Stimulated activated CD4-positive, alpha-beta T cell treated with anti-CD3 and anti-CD28 coated beads, Interleukin-15, amount 100 ng/mL, for 1 hour (primary cell): ENCODE measurements at places on chromosomes 2 and 18.

GRCh38 chr2:40038646-40039045 is 259.6 kb upstream of the THUMPD2 start:
- DNase-seq, result no peak

GRCh38 chr2:109129921-109130722 is 1.1 kb downstream of the SH3RF3 start:
- no peak for DNase-seq

GRCh38 chr2:7945026-7945425 is 736.8 kb upstream of the ID2 start:
- no peak for DNase-seq

GRCh38 chr18:21109936-21110712 is 1.5 kb downstream of the ROCK1 start:
- DNase-seq, result no peak

DNA sequence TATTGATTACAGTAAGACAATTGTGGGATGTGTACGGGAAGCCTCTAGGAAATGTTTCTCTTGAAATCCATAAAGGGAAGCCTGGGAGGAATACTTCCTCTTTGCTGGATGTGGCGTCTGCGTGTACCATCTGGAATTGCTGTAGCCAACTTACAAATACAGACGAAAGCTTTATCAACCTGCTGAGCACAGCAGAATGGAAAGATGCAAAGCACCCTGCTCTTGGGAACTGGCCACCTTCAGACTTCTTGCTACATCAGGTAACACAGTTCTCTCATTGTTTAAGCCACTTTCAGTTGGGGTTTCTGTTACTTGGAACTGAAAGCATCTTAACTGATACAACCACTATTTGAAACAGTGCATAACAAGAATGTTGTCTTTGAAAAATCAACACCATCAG is 213.8 kb downstream of the HRH4 start:
- no peak for DNase-seq

DNA sequence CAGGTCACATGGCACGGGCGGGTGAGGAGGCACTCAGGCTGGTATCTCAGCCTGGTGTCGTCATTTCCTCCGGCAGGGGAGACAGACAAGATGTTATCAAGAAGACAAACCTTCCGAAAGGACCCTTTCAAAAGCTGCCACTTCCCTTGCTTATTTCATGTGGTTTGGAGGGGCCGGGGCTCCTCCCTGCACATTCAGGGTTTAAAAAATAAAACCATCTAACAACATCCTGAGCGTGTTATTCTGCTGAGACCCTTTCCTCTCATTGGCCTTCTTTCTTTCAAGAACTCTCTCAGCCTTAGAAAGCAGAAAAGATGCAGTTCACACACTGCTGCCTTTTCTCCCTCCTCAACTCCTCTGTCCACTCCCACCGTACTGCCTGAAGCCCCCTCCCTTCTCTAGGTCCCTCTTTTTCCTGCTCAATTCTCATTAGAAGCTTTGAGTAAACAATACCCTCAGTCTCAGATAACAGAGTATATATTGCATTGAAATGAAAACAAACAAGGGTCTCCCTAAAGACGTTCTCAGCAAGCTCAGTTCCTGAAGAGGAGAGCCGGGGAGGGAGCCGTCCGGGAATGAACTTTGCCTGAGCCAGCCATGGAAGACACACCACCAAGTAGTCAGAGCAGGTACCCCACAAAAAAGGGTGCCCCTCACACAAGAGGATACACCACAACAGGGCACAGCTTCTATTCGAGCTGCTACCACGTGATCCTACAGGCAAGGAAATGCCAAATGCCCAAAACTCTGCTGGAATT is 9.7 kb downstream of the SMAD7 start:
- peak; percentile 70 for DNase-seq

DNA sequence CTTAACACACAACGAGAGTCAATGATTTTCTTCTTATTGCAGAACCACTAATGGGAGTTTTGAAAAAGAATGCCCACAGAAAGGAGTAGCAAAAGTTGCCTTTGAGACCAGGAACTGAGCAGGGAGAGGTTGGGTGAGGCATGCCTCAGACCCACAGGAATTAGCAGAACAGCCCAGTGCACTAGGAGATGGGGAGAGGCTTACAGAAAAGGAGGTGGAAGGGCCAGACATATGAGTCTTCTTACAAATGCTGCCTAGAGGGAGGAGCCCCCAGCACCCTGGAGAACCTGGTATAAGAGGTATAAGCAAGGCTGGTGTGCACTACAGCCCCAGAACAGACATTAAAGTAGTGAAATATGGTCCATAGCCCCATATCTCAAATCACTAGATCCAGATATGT is 162.0 kb downstream of the DTNA start:
- DNase-seq, result no peak

GRCh38 chr2:104872866-104873688 is 19.2 kb downstream of the POU3F3 start:
- no peak for DNase-seq

DNA sequence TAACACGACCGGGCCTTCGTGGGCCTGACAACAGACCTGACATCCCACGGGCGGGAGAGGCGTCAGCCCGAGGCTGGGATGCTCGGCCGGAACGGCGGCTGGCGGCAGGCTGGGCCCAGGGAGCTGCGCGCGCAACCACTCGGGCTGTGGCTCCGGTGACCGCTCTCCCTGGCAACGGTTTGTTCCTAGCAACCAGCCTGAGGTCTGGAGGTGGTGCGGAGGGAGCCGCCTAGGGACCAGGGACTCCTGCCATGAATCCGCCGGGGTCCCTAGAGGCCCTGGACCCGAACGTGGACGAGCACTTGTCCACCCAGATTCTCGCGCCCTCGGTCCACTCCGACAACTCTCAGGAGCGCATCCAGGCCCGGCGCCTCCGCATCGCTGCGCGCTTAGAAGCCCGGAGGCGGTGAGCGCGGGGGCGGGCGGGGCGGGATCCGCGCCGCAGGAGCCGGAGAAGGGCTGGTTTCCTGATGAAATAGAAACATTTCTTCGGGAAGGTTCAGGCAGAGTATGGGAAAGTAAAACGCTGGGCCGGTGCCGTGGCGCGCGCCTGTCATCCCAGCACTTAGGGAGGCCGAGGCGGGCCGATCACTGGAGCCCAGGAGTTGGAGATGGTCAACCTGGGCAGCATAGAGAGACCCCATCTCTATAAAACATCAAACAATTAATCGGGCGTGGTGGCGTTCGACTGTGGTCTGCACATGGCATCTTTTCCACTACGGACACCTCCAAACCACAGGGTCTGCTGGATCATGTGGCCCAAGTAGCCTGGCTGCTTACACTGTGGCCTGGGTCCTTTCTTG is at the start of gene DRC1:
Gene DRC1, plus strand, starts transcription at position 182 of the 803 bp plus-strand sequence. Its CDS starts 70 bp downstream, at position 252.
- no peak for DNase-seq

- no peak for DNase-seq
Measured at GRCh38 chr2:69786052-69786560, 43.4 kb upstream of the GMCL1 start.

GRCh38 chr2:227482638-227483340 is 10.8 kb downstream of the AGFG1 start:
- DNase-seq, result no peak

GRCh38 chr2:230658577-230658876 is 54.1 kb upstream of the CAB39 start:
- DNase-seq, result no peak

GRCh38 chr18:79856119-79857007 is 58.6 kb downstream of the KCNG2 start:
- no peak for DNase-seq

DNA sequence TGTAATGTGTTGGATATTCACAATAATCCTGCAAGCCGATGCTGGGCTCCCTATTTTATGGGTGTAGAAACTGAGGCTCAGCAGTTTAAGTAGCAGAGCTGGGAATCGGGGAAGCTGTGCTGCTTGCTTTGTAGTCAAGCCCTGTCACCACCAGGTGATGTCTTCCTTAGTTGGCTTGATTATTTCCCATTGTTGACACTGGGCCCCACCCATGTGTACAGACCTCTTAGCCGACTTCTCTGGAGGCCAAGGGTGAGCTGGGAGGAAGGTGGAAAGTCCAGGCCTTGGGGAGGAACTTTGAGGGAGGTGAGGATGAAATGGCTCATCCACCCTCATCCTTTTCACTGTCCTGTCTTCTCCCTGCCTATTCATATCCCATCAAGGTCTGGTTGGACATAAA is 60.0 kb downstream of the CAPN13 start:
- no peak for DNase-seq

DNA sequence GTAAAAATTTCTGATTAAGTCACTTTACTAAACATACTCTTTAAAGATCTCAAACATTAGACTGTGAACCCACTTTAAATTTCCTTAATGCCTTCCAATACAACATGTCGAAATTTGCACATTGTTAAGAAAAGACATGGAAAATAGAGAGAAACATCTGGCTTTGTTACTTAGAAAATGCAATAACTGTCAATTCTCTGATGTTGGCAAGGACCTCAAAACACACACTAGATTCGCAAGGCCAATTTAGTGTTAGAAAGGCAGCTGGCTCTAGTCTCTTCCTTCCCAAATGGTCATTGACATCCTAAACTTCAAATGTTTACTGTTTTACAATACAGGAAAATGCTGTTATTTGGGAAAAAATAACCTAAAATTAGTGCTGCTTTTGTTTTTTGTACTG is 110.6 kb downstream of the UPP2 start:
- no peak for DNase-seq

DNA sequence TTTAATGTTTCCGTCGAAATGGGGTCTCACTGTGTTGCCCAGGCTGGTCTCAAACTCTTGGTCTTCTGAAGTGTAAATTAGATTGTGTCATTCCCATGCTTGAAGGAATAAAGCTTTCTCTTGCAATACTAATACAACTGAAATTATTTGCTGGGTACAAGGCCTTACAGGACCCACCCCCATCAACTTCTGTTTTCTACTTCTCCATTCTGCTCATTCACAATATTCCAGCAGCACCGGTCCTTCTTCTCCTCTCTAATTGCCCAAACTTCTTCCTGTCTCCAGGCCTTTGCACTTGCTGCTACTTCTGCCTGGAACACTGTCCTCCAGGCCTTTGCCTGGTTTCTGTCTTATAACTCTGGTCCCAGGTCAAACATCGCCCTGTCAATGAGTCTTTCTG is 73.8 kb downstream of the APOB start:
- no peak for DNase-seq

GRCh38 chr2:55153584-55154299 is 78.4 kb downstream of the CLHC1 start:
- DNase-seq, result no peak

DNA sequence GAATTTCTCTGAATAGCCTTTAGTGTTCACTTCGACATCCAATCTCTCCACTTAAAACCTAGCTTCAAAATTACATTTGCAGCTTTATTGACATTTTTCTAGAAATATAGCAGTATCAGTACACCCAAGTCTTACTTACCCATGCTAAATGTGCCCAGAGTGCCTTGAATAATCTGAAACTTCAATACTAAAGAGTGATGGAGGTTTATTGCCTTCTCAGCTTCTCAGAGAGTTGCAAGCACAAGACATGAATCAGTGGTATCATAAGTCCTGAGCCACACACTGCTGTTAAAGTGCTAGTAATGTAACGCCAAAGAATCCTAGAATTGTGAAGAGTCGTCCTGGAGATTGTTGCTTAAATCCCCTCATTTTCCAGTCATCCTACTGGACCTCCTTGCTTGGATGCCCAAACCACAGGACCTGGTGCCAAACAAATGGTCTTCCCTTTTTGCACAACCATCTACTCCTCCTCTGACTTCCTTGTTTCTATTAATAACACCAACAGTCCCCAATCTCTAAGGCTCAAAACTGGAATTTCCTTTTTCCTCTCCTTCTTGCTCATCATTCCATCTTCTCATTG is 83.2 kb upstream of the SPATS2L start:
- DNase-seq, result no peak
